Fibroblast of skin of left quadriceps (primary cell): ENCODE measurements at places on chromosomes 11 and 22.

DNA sequence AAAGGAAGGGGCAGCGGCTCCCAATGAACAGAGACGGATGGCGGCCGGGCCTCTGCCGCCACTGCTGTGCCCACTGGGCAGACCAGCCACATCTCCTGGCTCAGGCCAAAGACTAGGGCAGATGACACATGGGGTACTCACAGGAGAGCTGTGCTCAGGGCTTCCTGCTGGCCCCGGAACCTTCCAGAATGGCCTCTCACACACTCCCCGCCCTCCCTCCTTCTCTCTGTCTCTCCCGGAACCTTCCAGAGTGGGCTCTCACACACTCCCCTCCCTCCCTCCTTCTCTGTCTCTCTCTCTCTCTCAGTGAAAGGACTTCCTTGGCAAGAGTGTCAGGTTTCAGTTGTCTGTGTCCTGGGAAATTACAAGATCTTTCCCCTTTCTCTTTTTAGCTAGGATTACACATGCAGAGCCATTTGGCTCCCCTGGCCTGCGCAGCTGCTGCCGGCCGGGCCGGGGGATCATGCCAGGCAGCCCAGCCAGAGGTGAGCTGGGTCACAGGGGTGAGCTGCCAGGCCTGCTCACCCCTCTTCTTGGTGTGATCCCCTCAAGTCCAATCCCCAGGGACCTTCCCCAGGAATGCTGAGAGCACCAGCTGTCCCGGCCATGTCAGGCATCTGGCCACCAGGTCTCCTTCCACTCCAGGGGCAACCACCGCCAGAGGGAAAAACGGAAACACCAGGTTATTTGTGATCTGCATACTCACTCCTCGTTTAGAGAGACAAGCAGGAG, 45.3 kb upstream of the ADA2 start:
- DNase-seq = no peak

GRCh38 chr11:71311176-71311925, 59.0 kb upstream of the SHANK2 start:
- DNase-seq = no peak

GRCh38 chr11:33086017-33086416, 46.6 kb downstream of the TCP11L1 start:
- DNase-seq = no peak

- DNase-seq = no peak
Observed at GRCh38 chr22:33544707-33545106, 375.6 kb downstream of the LARGE1 start.

DNA sequence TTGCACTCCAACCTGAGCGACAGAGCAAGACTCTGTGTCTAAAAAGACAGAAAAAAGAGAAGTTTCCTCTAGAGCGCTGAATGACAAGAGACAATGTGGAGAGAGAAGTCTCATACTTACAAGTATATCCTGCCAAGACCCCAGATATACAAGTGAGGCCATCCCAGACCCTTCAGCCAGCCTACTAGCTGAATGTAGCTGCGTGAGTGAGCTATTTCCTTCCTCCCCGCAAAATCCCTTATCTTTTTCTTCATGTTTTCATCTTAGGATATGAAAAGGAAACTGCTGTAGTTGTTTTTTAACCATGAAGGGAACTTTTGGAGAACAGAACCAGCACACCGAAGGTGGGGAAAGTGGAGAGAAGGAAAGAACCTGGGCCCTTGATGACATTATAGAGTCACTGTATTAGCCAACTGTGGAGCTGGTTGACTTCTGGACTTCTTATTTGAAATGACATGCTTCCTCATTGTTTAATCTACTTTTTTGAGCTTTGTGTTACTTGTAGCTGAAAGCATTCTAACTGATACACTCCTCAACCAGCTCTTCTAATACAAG, 4.4 kb upstream of the DDX17 start:
- DNase-seq = no peak

DNA sequence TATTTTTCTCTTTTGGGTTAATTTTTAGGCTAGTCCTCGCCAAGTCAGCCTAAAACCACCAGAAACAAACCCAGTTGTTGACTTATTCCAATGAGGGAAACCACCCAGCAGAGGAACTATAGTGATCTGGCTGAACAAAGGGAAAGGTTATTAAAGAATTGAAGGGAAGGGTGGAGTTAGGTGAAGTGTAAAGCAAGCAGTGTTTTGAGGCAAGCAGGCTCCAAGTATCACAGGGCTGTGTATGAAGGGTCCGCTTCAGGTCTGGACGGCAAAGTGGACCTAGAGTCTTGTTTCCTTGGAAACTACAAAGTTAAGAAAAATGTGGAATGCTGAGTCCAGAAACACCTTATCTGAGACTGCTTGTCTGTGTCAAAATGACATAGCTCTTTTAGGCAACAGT, 3.2 kb upstream of the TCN2 start:
- DNase-seq = no peak

DNA sequence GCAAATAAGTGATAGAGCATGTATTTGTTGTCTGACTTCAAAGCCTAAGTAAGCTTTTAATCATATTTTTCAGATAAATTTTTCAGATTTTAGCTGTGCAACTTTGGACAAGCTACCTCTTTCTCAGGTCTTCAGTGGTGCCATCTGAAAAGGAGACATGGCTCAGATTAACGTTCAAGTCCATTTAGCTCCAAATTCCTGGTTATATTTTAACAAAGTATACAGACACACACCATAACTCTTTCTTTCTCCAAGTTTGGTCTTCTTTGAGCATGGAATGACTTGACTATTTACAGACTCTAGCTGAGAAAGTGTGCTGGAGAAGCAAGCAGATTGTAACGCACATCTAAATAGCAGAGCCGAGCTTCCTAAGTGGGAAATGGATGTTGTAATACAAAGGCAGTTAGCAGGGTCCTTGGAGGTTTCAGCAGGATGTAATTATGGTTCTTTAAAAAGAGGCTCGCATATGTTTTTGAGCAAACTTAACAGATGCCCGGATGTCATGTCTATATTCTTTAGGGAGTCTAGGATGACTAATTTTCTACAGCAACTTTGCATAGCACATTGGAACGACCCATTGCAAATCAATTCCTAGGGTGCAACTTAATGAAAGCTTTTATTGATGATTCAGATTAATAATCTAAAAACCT, 128.1 kb upstream of the E2F8 start:
- peak; percentile 96 for DNase-seq

GRCh38 chr11:79080551-79080950, 360.3 kb downstream of the TENM4 start:
- DNase-seq = no peak

- DNase-seq = no peak
Observed at GRCh38 chr11:62666259-62666926, 1.3 kb downstream of the CSKMT start.

DNA sequence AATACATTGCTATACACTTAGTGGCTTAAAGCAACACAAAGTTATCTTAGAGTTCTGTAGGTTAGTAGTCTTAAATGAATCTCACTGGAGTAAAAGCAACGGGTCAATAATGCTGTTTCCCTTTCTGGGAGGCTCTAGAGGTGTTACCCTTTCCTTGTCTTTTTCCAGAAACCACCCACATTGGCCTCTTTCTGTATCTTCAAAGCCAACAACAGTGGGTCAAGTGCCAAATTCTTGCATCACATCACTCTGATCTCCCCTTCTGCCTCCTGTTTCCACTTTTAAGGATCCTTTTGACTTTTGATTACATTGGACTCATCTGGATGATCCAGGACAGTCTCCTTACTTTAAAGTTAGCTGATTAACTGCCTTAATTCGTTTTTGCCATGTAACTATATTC, 93.6 kb downstream of the DDX10 start:
- DNase-seq = no peak

GRCh38 chr11:118663381-118663780, 16.1 kb downstream of the TREH start:
- DNase-seq = no peak

DNA sequence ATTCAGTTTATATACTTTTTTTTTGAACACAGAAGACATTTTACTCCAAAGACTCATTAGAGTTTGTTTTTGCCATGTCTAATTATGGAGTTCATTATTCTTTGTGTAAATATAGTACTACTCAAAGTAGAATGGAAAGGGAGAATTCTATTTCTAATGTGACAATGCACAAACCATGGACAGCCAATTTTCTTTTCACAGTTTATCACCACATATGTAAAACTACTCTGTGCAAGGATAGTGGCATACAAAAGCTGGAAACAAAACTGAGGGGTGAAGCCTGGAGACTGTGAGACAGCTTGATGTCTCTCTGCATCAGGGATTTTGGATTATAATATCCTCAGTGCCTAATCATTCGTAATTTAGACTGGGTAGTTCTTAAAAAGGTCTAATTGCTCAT, 75.5 kb downstream of the LUZP2 start:
- no peak for DNase-seq

GRCh38 chr11:44036811-44037657, 10.7 kb upstream of the ACCSL start:
- peak; percentile 65 for DNase-seq

DNA sequence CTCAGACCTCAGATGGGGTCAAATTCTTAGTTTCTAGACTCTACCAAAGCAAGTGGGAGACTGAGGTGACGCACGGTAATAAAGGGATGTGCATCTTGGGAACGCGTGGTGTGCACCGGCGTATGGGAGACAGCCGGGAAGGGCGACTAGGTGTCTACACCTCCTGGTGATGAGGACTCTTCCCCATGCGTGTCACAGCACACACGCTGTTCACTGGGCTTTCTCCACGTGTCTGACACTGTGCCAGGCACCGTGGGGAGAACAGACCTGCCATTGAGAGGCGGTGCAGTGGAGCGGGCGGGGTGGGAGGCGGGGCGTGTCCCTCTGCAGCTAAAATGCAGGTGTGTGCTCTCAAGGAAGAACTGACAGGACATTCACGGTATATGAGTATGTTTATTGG, 5.3 kb downstream of the FXYD6 start:
- no peak for DNase-seq

DNA sequence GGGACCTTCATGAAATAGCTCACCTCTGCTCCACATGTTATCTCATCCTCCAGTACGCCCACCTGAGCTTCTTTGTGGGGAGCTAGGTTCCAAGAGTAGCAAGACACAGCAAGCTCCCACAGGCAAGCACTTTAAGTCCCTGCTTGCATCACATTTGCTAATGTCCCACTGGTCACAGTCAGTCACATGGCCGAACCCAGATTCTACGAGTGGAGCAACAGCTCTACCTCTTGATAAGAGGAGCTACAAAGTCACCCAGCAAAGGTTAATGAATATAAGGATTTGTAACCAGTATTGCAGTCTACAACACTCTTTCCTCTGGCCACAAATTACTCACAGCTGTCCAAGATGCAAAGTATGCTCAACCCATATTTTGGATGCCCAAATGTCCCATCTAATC, 15.2 kb upstream of the MS4A15 start:
- DNase-seq = no peak

GRCh38 chr11:3949125-3949524, 93.7 kb downstream of the STIM1 start:
- DNase-seq = no peak

GRCh38 chr22:24968066-24968561, 15.6 kb downstream of the KIAA1671 start:
- no peak for DNase-seq

DNA sequence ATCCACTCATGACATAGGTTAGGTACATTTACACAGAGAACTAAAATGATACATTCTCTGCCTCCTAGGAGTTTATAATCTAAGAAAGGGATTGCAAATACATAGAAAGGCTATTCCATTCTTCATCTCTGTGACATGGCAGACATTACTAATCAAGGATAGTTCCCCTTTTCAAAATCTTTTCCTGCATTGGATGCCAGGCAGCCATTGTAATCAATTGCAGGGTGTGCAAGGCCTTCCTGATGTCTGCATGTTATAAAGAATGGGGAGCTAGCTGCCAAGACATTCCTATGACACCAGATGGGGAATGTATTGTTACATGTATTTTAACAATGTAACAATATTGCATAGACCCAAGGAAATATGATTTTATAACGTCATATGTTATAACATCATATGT, 82.0 kb downstream of the KIRREL3 start:
- DNase-seq = peak; percentile 67

DNA sequence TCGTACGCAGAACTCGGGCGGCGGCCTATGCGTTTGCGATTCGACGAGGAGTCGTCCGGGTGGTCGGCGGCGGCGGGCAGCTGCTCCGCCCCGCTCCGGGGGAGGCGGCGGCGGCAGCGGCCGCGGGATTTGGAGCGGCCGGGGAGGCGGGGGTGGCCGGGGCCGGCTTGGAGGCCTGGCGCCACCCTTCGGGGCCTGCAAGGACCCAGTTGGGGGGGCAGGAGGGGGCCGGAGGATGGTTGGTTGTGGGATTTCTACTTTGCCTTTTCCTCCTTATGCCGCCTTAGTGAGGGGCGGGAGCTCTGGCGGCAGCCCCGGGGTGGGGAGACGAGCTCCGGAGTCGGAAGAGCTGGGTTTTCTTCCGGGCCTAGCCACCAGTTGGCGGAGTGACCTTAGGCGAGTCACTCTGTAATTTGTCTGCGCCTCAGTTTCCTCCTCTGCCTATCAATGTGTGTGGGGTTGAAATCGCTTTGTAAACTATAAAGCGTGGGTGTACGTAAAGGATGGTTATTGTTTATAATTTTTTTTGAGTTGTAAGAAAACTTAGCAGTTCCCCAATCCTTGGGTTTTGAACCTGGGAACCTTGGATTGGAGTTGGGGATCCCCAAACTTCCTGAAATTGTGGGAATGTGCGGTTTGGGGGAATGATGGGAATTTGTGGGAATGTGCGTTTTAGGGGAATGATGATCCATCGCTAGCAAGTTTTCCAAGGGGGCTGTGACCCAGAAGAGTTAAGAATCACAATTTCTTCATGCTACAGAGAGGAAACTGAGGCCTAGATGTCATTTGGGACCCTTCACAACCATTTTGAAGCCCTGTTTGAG, 679 bp downstream of the TUG1 start:
- DNase-seq = no peak

DNA sequence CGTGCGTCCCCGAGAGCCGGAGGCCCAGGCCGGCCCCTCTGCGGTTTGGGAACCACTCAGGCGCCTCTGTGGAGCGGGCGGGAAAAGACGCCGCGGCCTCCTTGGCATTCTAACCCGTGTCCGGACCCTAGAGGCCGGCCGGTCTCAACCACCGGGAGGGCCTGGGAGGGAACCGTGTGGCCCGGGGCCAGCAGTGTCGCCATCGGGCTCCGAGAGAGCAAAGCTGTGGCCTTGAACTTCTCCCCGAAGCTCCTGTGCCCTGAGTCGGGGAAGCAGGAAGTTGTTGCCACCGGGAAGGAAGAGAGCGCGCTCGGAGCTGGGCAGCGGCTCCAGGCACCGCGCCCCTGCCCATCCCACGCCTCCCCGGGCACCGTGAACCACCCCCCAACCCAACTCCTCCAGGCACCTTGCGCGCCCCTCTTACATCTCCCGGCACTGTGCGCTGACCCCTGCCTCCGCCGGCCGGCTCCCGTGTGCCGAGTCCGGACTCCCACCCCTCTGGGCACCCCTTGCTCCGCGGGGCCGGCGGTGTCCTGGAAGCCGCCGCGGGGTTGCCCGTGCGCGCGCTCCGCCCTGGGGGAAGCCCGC, 80.0 kb upstream of the PPARA start:
- no peak for DNase-seq

DNA sequence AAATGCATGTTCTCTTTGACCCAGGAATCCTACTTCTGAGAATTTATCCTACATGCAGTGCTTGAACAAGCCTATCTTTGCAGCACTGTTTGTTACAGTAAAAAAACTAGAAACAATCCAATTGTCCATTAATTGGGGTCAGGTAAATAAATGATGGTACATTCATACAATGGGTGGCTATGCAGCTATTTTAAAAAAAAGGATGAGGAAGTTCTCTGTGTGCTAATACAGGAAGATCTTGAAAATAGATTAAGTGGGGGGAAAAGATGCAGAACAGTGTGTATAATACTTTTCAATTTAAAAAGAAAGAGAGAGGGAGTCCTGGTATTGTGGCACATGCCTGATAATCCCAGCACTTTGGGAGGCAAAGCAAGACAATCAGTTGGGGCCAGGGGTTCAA, 9.5 kb upstream of the CREB3L1 start:
- no peak for DNase-seq

- no peak for DNase-seq
Observed at GRCh38 chr22:17119481-17120202, 1.5 kb downstream of the TMEM121B start.
